Activated B cell treated with CpG ODN at 0.5 μM for 24 hours (primary cell): ENCODE measurements at places on chromosomes 7 and 10. TPM values are rescaled to one million over a fixed set of nuclear protein-coding genes. Genes with fewer than 3 reads are reported as not detected.

- H3K27ac ChIP-seq: no peak overlapping the region
- no peak for DNase-seq
- H3K27me3 ChIP-seq: peaks cover 73% of the 10 kb centered on the region
- peaks cover 53% of the 10 kb centered on the region for H3K4me1 ChIP-seq
These were observed 165.2 kb upstream of the PPP1R3A start for GRCh38 chr7:114084002-114084471.

DNA sequence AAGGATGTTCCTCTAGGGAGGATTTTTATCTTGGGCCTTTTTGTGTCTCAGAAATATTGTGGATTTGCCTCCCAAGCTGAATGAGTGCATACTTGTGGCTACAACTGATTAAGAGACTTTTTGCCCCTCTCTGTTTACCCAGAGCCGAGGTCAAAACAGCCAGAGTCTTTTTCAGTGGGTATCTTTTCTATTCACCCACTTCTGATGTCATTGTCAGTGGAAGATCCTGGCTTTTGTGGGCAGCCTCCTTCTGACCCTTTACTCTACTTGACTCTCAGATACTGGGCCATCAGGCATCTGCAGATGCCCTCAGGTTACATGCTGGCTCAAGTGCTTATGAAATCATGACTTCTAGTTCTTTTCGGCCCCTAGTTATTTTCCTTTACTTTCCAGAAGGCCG, 19.6 kb upstream of the PIP4K2A start:
- H3K36me3 ChIP-seq: no peaks in the 10 kb centered on the region
- DNase-seq: no peak
- H3K27me3 ChIP-seq: peaks cover 2% of the 10 kb centered on the region
- no peaks in the 10 kb centered on the region for H3K4me1 ChIP-seq

- no peaks in the 10 kb centered on the region for H3K27me3 ChIP-seq
- no peaks in the 10 kb centered on the region for H3K4me1 ChIP-seq
- H3K36me3 ChIP-seq: no peaks in the 10 kb centered on the region
These were observed 690.6 kb downstream of the AUTS2 start for GRCh38 chr7:70288781-70289456.

DNA sequence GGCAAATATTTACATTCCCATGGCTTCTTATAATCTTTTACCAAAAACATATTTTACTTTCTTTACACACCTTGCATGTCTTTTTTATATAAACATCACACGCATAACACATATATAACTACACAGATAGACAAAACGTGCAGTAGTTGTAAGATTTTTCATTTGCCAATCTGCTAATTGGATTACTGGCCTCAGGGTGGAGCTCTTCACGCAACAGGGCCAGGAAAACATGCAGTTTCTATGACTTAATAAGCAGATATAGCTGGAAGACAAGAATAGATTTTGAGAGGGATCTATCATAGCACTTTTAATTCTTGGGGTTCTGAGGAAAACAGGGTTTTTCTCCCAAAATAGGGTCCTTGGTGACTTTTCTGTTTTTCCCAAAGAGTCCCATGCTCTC, 12.7 kb downstream of the ACADSB start:
- H3K27me3 ChIP-seq: no peaks in the 10 kb centered on the region
- DNase-seq: no peak
- peaks cover 10% of the 10 kb centered on the region for H3K4me1 ChIP-seq
- no peak overlapping the region for H3K27ac ChIP-seq
- H3K4me3 ChIP-seq: no peak overlapping the region

GRCh38 chr7:151426904-151427704, 12.8 kb downstream of the CRYGN start:
- H3K4me1 ChIP-seq: peaks cover 7% of the 10 kb centered on the region
- H3K27ac ChIP-seq: no peak overlapping the region
- H3K27me3 ChIP-seq: peaks cover 17% of the 10 kb centered on the region
- no peak for DNase-seq

- H3K27me3 ChIP-seq: peaks cover 1% of the 10 kb centered on the region
- no peaks in the 10 kb centered on the region for H3K36me3 ChIP-seq
- no peak for DNase-seq
- H3K27ac ChIP-seq: no peak overlapping the region
- H3K4me3 ChIP-seq: no peak overlapping the region
These were observed 675.4 kb upstream of the FOXK1 start for GRCh38 chr7:4006687-4007086.

DNA sequence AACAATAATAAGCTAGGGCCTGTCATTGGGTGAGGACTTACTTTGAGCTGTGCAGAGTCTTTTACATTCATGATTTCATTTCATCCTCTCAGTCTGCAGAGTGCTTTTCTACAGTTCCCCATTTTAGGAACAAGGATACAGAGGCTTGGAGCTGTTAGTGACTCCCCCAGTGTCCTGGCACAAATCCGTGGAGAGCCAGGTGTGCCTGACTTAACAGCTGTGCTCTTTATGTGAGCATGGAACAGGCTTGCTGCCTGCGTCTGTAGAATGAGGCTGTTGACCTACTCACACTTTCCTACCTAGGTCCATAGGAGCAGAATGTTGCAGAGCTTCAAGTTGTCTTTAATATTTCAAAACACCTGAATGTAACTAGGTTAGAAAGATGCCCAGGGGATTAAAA, 50.4 kb upstream of the BTBD16 start:
- no peaks in the 10 kb centered on the region for H3K4me1 ChIP-seq
- no peak for DNase-seq
- H3K27me3 ChIP-seq: no peaks in the 10 kb centered on the region
- no peak overlapping the region for H3K27ac ChIP-seq
- H3K4me3 ChIP-seq: no peak overlapping the region

Gene GIMAP6
- 0.17 and 0.35 TPM in 2 replicates for total RNA-seq

Gene ZNF804B
- total RNA-seq: not detected in 2 replicates

Gene HOXA10
- total RNA-seq: 0.24 TPM in 1 of 2 replicates, not detected in the other

Gene GPER1
- total RNA-seq: 2.7 and 3.0 TPM in 2 replicates

Gene ITIH2
- not detected in 2 replicates for total RNA-seq

Gene CCDC172
- not detected in 2 replicates for total RNA-seq

Gene TAS2R3
- 2.8 and 3.3 TPM in 2 replicates for total RNA-seq
